ENCODE measurements at places on chromosomes 2 and 18.

- no peak for DNase-seq
Observed at GRCh38 chr18:61448316-61448715, 115.1 kb downstream of the CDH20 start.

- no peak for DNase-seq
Observed at GRCh38 chr2:150607390-150607811, 119.9 kb upstream of the RND3 start.

DNA sequence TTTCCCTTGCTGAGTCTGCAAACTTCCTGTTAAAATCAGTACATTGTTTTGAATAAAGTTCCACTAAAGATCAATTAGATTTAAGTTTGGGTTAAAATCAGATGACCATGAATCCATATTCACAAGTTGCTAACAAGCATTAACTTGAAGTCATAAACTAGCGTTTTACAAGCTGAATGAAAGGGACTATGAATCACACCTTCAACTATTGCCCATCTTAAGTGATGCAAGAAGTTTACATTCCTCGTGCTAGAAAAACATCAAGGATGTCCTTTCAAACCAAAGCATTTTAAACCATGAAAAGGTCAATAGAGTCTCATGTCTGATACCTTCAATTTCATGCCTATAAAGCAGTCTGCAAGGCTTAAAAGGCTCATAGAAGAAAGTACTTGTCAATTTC, 257.2 kb upstream of the SYT4 start:
- no peak for DNase-seq

- no peak for DNase-seq
Observed at GRCh38 chr2:41832218-41832617, 215.6 kb upstream of the PKDCC start.

- DNase-seq, result no peak
Observed at GRCh38 chr18:59697236-59697932, at the start of gene CCBE1. TSS of gene CCBE1 (minus strand) at chr18:59697423.

GRCh38 chr2:37586663-37587317, 84.7 kb downstream of the CDC42EP3 start:
- DNase-seq, result no peak

GRCh38 chr2:147712051-147712450, 132.8 kb upstream of the ACVR2A start:
- no peak for DNase-seq

DNA sequence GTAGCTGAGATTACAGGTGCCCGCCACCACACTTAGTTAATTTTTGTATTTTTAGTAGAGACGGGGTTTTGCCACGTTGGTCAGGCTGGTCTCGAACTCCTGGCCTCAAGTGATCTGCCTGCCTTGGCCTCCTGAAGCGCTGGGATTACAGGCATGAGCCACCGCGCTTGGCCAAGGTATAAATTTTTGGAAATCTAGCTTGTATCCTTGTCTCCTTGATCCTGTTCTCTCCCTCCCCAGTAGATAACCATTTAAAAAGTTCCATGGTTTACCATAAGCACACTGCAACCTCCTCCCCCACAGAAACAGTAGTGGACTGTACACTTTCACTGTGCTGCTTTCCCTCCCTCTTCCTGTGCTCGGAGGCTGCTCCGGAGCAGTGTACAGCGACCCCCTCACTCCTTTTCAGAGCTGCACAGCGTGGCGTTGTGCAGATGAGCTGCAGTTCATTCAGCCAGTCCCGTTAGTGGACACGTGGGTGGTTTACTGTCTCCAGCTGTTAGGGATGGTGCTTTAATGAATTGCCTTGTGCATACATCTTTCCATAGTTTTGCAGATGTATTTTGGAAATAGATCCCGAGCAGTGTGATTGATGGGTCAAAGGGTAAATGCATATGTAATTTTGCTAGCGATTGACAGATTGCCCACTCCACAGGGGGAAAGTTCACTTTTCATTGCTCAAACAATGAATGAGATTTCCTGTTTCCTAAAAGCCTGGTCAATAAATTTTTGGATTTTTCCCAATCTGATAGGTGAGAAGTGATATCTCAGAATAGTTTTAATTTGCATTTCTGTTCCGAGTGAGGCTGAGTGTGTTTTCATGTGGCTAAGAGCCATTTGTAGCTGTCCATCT, 14.8 kb downstream of the ASB1 start:
- no peak for DNase-seq

DNA sequence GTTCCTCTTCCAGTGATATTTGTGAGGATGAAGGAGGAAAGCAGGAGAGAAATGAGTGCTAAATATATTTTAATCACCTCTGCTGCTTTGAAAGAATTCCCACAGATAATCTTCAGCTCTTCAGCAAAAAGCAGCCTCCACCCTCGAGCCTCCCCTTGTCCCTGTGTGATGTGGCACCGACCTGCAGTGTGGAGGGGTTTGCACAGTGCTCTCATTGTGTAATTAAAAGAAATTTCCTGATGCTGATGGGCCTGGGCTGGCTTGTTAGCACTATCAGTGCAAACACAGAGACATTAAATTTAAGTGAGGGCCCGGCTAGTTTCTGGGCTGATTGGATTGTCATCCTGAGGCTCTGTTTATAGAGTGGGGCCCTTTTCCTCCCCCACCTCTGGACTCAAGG, 53.4 kb downstream of the KIF5C start:
- no peak for DNase-seq

- no peak for DNase-seq
Observed at GRCh38 chr2:241933179-241933911, 63.8 kb downstream of the RTP5 start.

Data from stimulated activated CD8-positive, alpha-beta memory T cell treated with anti-CD3 and anti-CD28 coated beads, Interleukin-4, amount 100 ng/mL, for 1 hour (primary cell).